Tibial nerve (tissue), 4 donors: ENCODE measurements at places on chromosomes 2 and 18.

GRCh38 chr2:229640636-229641035 lies 73.7 kb downstream of the DNER start:
- H3K4me1 ChIP-seq, result no peaks in the 10 kb centered on the region
- no peak for DNase-seq
- no peak overlapping the region for H3K27ac ChIP-seq
- H3K36me3 ChIP-seq, result no peaks in the 10 kb centered on the region

GRCh38 chr18:79987566-79987965 lies 797 bp downstream of the TXNL4A start:
- no peaks in the 10 kb centered on the region for H3K4me1 ChIP-seq
- peak overlapping the region; percentile 98 for H3K27ac ChIP-seq
- DNase-seq, result no peak
- no peaks in the 10 kb centered on the region for H3K36me3 ChIP-seq

DNA sequence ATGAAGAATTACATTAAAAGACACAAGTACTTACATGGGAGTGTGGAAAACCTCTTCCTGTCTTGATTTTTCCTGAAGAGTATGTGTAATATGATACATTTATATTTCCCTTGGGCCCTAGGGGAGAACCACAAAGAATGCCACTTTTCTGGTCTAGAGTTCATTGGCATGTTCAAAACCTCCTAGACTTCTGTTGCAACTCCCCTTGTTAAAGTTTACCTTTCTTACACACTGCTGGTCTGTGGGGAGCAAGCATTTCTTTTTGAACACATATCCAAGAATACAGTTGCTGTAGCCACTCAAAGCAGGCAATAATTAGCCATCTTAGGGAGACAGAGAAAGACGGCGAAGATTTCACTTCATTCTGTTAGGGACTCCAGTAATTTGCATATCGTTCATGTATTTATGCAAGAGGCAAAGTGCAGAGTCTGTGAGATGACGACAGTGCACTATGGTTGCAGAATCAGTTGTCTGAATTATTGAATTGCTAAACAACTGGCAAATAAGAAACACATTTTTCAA lies 103.5 kb downstream of the NOL4 start:
- H3K4me3 ChIP-seq, result no peak overlapping the region
- no peaks in the 10 kb centered on the region for H3K4me1 ChIP-seq
- no peaks in the 10 kb centered on the region for H3K36me3 ChIP-seq
- H3K27me3 ChIP-seq, result no peaks in the 10 kb centered on the region

DNA sequence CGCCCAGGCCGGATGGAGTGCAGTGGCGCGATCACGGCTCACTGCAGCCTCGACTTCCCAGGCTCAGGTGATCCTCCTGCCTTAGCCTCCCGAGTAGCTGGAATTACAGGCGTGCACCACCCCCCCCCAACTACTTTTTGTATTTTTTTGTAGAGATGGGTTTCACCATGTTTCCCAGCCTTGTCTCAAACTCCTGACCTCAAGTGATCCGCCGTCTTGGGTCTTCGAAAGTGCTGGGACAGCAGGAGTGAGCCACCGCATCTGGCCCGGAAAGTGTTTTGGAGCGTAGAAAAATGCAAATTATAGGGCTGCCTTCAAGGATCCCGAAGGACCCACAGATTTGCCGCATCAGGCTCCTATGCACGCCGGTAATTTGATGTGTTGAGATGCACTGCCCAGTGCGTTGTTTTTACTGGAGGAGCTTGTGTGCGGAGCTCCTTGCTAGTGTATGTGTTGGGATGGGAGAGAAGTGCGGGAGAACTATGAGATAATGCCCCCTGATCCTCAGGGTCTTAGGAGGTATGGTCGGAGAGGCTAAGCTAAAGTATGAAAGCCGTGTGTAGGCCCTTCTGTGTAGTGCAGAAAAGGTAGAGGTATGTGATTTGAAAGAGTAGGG lies 1.2 kb upstream of the CLASP1 start:
- no peaks in the 10 kb centered on the region for H3K27me3 ChIP-seq
- H3K4me1 ChIP-seq, result peaks cover 17% of the 10 kb centered on the region
- no peaks in the 10 kb centered on the region for H3K36me3 ChIP-seq
- no peak for DNase-seq
- peak overlapping the region; percentile 83 for H3K4me3 ChIP-seq
- peak overlapping the region; percentile 93 for H3K27ac ChIP-seq

GRCh38 chr2:234406085-234406484 lies 90.8 kb downstream of the ARL4C start:
- no peak for DNase-seq
- no peaks in the 10 kb centered on the region for H3K27me3 ChIP-seq
- H3K4me1 ChIP-seq, result no peaks in the 10 kb centered on the region
- no peaks in the 10 kb centered on the region for H3K36me3 ChIP-seq
- H3K4me3 ChIP-seq, result no peak overlapping the region
- no peak overlapping the region for H3K27ac ChIP-seq

GRCh38 chr2:147174824-147175254 lies 670.0 kb upstream of the ACVR2A start:
- no peaks in the 10 kb centered on the region for H3K27me3 ChIP-seq
- H3K4me1 ChIP-seq, result no peaks in the 10 kb centered on the region
- H3K27ac ChIP-seq, result no peak overlapping the region
- H3K4me3 ChIP-seq, result no peak overlapping the region
